Karpas-422 (cell line): ENCODE measurements at places on chromosomes 7 and 10.

GRCh38 chr7:152074673-152075072 is 49.2 kb downstream of the GALNT11 start:
- no peak for DNase-seq

GRCh38 chr10:71982269-71983178 is 18.3 kb downstream of the CHST3 start:
- DNase-seq = no peak

GRCh38 chr7:155745737-155746136 is 66.5 kb downstream of the SHH start:
- no peak for DNase-seq

- DNase-seq = peak; percentile 40
Measured at GRCh38 chr10:57849691-57850357, 417.9 kb downstream of the IPMK start.

- no peak for DNase-seq
Measured at GRCh38 chr10:15379078-15379477, 8.0 kb upstream of the FAM171A1 start.

GRCh38 chr7:137994216-137994615 is 7.7 kb downstream of the CREB3L2 start:
- DNase-seq = no peak

DNA sequence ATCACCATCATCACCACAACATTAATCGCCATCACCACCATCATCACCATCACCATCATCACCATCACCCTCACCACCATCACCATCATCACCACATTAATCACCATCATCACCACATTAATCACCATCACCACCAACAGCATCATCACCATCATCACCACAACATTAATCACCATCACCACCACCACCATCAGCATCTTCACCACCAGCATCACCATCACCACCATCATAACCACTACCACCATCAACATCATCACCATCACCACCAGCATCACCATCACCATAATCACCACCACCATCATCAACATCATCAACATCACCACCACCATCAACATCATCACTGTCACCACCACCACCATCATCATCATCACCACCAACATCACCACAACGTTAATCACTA is 124.6 kb downstream of the WDFY4 start:
- no peak for DNase-seq

GRCh38 chr7:11923376-11923930 is 91.5 kb upstream of the THSD7A start:
- no peak for DNase-seq

GRCh38 chr7:1742555-1743303 is 72.7 kb downstream of the ELFN1 start:
- DNase-seq = no peak

- peak; percentile 27 for DNase-seq
Measured at GRCh38 chr10:70378122-70378521, 4.3 kb downstream of the LRRC20 start.

- DNase-seq = no peak
Measured at GRCh38 chr10:127698886-127699285, 38.1 kb upstream of the FOXI2 start.

GRCh38 chr7:37342688-37343471 is 105.8 kb downstream of the ELMO1 start:
- peak; percentile 94 for DNase-seq

DNA sequence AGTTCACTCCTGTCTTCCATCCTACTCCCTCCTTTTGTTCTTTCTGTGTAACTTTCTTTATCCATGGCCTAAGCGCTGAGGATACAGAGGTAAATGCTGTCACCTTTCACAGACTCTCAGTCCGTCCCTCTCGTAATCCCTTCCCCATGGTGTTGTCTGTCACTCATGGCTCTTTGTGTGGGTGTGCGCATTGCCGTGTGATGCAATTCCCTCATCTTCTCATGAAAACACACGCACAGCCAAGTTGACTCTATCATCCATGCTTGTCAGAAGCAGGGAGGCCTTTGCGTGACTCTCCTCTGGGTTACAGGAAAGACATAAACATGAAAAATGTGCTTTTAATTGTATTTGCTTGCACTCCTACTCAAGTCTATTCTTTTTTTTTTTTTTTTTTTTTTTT is 125.6 kb upstream of the C7orf33 start:
- no peak for DNase-seq

DNA sequence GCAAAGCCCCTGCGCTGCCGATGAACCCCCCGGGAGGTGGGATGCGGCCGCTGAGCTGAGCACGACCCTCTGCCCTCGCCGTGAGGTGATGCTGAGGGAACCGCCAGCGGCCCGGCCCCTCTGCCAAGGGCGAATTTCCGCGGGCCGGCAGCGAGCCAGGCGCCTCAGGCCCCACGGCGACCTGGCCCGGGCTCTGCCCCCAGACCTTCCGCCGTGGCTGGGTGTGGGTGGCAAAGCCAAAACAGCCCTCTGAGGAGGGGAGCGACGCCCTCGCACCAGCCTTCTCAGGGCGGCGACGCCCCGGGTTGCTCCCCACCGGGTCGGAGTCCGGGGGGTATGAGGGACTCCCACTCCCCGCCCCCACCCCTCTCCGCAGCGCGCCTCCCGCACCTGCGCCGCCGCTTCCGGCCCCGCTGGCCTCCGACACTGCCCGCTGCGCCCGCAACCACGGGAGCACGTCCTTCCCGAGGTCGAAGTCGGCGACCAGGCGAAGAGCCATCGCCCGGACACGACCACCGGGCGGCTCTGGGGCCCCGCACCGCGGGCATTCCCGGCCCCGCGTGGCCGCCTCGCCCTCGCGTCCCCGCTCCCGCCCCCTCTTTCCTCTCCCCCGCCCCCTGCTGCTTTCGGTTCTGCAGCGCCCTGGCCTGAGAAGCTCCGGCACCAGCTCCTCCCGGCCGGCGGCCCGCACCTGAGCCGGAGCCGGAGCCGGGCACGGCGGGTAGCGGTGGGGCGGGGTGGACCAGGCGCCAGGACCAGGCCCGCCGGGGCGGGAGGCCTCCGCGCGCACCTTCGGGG is at the start of gene GSAP:
TSS of gene GSAP (minus strand) at position 527 of the 798 bp plus-strand sequence. CDS start at position 499, 28 bp downstream.
- DNase-seq = no peak

GRCh38 chr7:55286666-55287065 is 78.5 kb upstream of the LANCL2 start:
- no peak for DNase-seq

- no peak for DNase-seq
Measured at GRCh38 chr7:50474382-50475160, 24.4 kb upstream of the FIGNL1 start.

- DNase-seq = peak; percentile 92
Measured at GRCh38 chr7:100369105-100369504, 4.2 kb upstream of the PILRA start.

DNA sequence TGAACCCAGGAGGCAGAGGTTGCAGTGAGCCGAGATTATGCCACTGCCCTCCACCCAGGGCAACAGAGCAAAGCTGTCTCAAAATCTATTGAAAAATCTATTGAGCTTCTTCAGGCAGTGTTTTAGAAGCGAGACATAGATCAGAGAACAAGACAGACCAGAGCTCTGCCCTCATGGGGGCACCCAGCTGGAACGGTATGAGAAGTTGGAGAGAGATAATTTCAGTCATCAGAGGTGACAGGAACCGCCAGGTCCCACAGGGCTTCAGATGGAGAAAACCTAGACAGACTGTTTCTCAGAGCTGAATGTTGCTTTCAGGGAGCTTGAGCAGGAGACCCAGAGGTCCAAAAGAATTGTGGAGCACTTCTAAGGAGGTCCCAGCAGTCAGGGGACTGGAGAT is 14.2 kb upstream of the GTF2IRD1 start:
- no peak for DNase-seq

DNA sequence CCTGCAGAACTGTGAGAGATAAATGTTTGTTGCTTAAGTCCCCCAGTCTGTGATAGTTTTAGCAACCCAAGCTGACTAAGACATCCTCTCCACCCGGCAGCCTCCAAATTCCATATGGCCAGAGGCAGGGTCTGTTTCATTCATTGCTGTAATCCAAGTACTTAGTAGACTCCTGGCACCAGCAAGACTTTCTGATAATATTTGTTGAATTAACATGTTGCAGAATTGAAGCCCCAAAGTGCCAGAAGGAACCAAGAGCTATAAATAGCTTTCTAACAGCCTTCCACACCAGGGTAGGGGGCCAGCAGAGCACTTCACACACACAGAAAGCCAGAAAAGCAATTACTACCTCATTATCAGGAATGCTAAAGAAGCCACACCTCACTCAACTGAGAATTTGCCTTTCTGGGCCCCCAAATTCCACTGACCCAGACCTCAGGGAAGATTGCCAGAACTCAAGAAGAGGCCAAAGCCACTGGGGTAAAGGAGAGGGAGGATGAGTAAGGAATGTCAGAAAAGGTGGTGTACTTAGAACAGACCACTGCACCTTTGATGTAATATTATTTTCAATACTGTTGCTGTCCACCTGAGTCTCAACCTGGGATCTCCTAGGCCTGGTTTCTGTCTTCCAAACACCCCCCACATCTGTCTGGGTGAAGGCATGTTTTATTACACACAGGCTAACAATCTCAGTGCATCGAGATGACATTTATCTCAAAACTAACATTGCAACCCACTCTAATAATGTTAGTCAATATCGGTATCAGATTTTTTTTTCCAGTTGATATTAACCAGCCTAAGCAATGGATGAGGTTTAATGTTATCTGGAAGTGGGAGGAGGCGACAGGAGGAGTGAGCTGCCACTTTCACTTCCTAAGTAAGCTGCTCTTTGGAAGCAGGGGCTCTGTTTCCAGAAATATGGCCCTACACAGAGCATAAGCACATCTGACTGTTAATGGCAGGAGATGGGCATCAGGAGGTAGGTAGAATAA is 5.5 kb downstream of the NOD1 start:
- DNase-seq = no peak

GRCh38 chr7:79653136-79653631 is 199.7 kb upstream of the MAGI2 start:
- no peak for DNase-seq
